CD4-positive, alpha-beta T cell treated with Interferon alpha-2 for 1 hour (primary cell): ENCODE measurements at places on chromosomes 1 and 21.

DNA sequence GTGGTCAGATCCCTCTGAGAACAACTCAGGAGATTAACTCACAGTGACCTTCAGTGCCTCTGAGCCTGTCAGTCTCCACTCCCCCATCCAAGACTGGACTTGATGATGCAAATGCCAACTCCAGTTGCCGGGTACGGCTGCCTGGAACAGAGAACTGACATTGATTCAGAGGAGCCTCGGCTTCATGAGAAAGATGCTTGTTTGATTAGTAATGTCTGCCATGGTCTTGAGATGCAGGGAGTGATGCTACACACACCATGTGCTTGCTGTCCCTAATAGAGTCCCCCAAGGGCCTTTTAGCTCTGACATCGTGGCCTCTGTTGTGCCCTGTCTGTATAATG, 51.8 kb upstream of the LRP8 start:
- no peak for DNase-seq

- peak; percentile 10 for DNase-seq
Measured at GRCh38 chr1:100719490-100719889, at the start of gene VCAM1. VCAM1 (plus strand) TSS chr1:100719742; CDS start chr1:100719861, 119 bp downstream.

GRCh38 chr1:116693759-116694480, 26.4 kb upstream of the IGSF3 start:
- DNase-seq, result no peak

DNA sequence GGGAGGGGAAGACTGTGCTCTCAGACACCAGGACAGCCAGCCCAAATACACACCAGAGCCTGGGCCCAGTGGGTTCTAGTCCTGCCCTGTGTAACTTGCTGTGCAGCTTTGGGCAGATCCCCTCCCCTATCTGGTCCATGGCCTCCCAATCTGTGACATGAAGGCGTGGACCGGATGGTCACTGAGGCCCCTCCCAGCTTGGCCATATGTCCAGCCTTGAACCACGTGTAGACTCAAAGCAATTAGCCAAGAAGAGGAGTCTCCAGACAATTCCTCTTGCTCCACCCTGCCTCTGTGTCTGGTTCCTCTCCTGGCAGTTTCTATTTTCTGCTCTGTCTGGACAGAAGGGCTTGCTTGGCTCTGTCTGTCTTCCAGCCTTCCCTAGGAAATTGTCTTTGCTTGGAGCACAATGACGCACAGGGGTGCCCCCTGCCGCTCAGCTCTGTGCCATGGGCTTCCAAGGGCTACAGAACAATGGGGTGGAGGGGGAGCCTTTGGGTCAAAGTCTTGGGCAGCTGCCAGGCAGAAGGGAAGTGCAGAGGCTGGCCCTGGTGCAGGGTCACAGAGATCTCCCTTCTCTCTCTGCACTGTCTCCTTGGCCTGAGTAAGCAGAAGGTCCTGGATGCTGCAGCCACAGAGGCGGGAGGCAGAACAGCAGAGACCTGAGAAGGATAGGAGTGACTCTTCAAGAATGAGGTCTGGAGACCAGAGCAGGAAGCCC, 66.1 kb downstream of the TENT5C start:
- no peak for DNase-seq

- no peak for DNase-seq
Measured at GRCh38 chr1:15847893-15848142, 311 bp downstream of the SPEN start.

GRCh38 chr1:67339623-67340343, 32.1 kb downstream of the IL12RB2 start:
- no peak for DNase-seq

DNA sequence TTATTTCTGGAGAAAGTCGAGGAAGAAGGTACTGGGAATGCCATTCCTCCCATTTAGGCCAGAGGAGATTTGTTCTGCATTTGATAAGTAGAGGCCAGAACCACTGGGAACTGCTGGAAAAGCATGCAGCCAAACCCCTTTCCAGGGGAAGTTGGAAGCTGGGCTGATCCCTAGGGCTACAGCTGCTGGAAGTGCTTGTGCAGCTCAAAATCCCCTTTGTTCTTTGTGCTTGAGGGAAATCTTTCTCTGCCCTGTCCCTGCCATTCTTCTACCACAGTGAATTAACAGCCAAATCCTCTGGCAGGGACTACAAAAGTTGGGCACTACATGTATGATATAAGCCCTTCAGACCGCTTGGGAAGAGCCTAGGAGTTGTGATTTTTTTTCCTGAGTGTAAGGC, 734.1 kb downstream of the LRRIQ3 start:
- DNase-seq, result no peak

- DNase-seq, result no peak
Measured at GRCh38 chr1:176638713-176639526, 175.9 kb downstream of the PAPPA2 start.

GRCh38 chr1:47763591-47764171, 233.5 kb downstream of the TRABD2B start:
- no peak for DNase-seq
